Activated T-helper 2 cell treated with anti-CD3 and anti-CD28 coated beads, Interferon-gamma antibody, Interleukin-2, Interleukin-4, amounts not matched to agents 10 μg/mL and 5 μg/mL and 100 μg/mL, durations not matched to agents 14 hours and 24 hours and 36 hours (primary cell): ENCODE measurements at places on chromosomes 5 and 9.

DNA sequence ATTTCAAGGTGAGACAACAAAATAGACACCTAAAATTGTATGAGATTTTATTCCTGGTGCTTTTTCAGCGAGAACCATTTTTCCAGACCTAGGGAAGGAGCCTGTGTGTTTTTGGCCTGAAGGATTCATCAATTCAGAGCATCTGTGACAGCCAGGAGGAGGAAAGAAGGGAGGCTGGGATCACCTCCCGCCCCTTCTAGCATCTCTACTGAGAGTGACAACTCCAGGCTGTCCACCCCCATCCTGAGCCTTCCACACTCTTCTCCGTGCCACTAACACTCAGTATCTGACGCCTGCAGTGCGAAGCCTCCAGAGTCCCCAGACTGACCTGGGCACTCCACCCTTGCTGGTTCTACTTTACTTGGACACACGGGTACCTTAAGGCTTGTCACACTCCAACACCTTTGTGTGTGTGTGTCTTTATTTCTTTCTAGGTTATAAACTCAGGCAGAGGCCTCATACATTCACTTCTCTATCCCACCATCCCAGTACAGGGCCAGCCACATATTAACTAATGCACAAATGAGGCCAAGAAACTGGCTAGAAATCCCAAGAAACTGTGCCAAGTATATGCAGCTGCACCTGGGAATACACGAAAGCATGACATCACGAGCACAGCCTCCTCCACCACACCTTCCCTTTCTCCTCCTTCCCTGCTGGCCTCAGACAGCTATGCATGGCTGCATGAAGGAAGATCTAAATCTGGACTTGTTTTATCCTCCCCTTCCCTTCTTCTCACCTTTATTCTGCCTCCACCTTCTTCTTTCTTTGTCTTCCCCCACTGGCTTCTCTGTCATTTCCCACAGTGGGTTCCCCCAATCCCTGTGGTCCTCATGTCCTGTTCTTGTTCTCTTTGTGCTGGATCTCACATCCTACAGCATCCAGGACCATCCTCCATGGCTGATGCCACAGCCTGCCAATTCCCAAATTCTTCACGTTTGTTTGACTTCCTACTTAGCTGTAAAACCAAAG is 16.0 kb downstream of the S1PR3 start:
- DNase-seq = no peak

GRCh38 chr5:140311011-140311467 is 8.1 kb upstream of the PFDN1 start:
- DNase-seq = no peak

DNA sequence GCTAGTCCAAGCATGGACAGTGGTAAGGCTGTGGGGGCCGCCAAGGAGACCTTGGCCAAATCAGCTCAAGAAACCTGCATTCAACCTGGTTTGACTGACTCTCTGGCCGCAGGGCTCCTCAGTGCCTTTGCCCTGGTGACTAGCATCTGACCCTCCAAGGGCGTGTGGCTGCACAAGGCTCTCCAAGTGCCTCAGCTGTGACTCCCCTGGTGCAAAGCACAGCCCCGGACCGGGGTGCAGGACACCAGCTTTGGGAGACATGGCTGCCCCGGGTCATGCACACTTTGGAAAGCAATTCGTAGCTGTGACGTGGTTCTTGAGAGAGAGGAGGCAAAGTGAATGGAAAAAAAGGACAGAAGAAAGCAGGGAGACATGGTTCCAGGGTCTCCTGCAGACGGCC is 245.2 kb upstream of the IRX2 start:
- DNase-seq = no peak

- no peak for DNase-seq
Measured at GRCh38 chr5:5360363-5360940, 62.0 kb upstream of the ICE1 start.

GRCh38 chr5:154713615-154714125 is 41.5 kb upstream of the LARP1 start:
- DNase-seq = no peak

GRCh38 chr5:73673161-73673591 is 47.2 kb downstream of the ARHGEF28 start:
- no peak for DNase-seq
